Epithelial cell of esophagus (primary cell): ENCODE measurements at places on chromosomes 11 and 22.

DNA sequence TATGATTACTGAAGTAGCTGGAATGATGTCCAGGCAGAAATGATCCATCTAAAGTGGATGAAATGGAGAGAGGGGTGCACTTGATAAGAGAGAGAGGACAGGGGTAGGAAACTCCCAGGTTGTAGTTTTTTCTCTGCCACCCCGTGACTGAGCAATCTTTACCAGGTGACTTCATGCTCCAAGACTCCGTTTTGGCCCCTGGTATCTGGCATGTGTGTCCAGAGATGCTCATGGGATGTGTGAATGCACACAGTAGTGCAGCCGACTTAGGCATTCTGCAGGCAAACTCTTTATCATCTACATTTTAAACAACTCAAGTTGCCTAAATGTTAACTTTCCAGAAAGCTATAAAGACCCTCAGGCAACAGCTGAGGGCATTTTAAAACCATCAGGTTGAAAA, 189.3 kb upstream of the SEZ6L start:
- DNase-seq, result no peak

- DNase-seq, result no peak
These were observed 6.4 kb upstream of the QSER1 start for GRCh38 chr11:32886180-32886579.

- DNase-seq, result no peak
These were observed 2.4 kb downstream of the SLC5A12 start for GRCh38 chr11:26719289-26719973.

DNA sequence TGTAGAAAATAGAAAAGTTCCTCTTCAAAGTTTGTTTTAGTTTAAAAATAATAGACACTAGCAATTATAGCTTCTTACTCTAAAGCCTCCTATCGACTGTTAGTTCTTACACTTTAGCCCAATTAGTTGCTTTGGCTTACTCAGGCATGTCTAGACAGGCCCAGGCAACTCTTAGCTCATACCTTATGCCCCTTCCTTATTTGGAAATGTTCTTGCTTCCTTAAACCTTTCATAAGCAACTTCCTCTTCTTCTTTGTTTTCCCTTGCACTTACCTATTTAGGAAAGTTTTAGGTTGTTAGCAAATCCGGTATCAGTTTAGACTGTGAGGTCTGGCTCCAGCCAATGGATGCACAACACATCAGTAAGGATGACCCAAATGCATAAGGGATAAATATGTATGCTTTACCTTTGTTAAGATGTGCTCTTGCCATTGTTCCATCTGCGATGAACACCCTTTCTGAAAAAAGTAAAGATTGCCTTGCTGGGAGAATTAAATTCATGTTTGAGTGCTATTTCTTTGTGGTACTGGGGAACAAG, 1277.5 kb upstream of the CNTN5 start:
- peak; percentile 85 for DNase-seq

DNA sequence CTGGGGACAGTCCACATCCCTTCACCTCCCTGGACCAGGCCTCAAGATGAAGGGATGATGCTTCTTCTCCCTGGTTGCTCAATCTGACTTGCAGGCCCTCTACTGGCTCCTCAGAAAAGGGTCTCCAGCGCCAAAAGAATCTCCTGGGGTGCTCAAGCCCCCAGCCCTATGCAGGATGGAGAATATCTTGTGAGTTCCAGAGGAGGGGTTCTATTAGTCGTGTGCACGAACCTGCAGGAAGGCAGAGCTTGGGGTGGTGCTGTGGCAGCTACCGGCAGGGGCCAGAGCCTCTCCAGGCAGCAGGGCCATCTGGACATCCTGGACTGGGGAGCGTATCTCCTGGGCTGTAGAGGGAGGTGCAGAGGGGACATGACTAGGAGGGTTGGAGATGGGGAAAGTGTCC, 1339.5 kb downstream of the BRD1 start:
- DNase-seq, result no peak

DNA sequence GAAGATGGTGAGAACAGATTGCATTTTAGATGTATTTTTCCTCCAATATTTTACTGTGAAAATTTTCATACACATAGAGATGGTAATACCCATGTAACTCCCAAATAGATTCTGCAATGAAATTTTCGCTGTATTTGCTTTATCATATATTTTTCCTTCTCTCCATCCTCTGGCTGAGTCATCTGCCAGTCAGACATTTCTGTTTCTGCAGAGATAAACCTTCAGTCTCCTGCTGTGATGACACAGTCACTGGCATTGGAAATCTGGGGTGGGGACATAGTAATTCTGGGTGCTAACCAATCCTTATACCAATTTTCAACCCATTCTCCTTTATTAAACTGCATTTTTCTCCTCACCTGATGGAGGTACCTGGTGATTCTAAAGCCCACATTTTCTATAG, 33.7 kb downstream of the SVIP start:
- DNase-seq, result no peak

DNA sequence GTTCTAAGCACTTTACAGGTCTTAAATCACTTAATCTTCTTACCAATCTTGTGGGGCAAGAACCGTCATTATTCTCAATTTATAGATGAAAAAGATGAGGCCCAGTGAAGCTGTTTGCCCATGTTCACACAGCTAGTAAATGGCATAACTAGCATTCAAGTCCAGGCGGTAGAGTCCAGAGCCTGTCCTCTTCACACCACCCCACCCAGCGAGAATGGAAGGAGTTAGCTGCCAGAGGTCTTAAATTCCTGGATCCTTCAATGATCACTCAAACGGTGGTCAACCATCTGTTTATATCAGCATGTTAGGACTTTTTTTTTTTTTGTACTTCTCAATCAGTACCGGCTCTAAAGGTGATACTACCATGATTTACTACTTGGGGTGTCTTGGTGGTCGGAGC, 43.3 kb downstream of the PARVA start:
- DNase-seq, result no peak
